Stimulated activated CD8-positive, alpha-beta memory T cell treated with anti-CD3 and anti-CD28 coated beads, Interleukin-7, amount 100 ng/mL, for 48 hours (primary cell): ENCODE measurements at places on chromosomes 7 and 10.
A peak's percentile ranks its signal among the peaks of the same experiment; 100 is the strongest.

- DNase-seq = no peak
These were observed 774.7 kb downstream of the SUGCT start for GRCh38 chr7:40909346-40909980.

GRCh38 chr7:22845221-22845834, 22.7 kb upstream of the TOMM7 start:
- no peak for DNase-seq

GRCh38 chr10:120455004-120455403, 2.0 kb upstream of the PLPP4 start:
- no peak for DNase-seq

GRCh38 chr7:151368136-151368571, 26.5 kb downstream of the NUB1 start:
- peak; percentile 65 for DNase-seq

GRCh38 chr10:130121486-130122079, 11.0 kb upstream of the C10orf143 start:
- no peak for DNase-seq

- no peak for DNase-seq
These were observed 190.9 kb downstream of the REEP3 start for GRCh38 chr10:63711867-63712716.

- DNase-seq = no peak
These were observed 79.3 kb downstream of the DNAJB9 start for GRCh38 chr7:108648989-108649388.

- DNase-seq = no peak
These were observed 2.0 kb downstream of the CYP26C1 start for GRCh38 chr10:93062514-93063143.

DNA sequence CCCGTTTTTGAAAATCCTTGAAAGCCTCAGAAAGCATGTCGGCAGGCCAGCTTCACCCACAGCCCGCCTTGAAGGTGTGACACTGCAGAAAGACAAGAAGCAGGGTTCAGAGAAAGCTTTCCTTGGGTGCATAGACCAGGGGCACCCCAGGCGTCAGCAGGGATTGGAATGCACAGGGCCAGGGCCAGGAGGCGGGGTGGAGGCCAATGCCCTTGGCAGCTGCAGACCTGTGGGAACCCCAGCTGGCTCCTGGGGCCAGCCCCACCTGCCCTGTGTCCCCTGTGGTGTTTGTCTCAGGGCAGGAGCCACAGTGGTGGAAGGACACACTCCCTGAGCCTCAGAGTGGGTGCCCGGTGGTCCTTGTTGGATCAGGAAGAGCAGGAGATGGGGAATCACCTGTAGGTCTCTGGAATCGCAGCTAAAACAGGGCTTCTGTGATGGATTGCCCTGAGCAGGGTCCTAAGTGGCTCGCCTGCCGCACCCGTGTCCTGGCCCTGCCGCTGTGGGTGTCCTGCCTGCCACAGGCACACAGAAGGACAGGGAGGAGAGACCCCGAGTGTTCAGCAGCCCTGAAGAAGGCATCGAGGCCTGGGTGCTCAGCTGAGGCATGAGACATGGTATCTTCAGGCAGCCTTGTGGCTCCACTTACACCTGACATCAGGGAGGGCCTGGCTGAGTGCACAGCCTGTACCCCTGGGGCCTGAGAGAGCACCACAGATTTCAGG, 32.5 kb downstream of the ANXA8 start:
- DNase-seq = no peak

DNA sequence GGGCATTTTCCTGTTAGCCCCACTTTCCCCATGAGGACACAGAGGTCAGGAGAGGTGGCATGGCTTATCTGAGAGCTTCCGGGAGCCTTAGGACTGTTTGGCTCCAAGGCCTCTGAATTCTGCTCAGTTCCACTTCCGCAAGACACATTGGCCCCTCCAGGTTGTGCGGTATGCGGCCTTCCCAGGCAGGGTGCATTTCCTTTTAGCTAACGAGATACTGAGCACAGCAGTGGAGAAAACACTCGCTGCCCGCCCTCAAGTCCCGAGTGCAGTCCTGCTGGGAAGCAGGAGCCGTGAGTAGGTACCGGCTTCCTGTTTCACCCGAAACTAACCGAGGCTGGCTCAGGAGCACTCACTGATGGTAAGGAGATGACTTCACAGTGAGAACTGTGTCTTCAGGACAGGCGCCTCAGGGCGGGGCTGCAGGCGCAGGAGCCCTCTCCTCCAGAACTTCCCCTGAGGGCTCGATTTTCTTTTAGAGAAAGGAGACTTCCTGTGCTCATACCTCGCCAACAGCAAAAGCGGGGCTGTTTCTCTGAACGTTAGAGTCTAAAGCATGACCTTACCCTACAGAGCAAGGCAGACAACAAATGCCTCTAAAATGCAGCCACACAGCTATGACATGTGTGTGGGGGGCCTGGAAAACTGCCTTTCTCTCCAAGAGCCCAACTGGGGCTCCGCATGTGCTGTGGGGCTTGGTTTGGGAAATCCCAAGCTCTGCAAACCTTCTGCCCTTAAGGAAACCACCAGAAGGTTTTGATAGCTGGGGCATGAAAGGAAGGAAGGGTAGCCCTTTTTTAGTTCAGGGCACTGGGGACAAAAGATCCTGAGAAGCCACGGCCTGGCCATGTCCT, 25.9 kb downstream of the RGS10 start:
- peak; percentile 75 for DNase-seq

DNA sequence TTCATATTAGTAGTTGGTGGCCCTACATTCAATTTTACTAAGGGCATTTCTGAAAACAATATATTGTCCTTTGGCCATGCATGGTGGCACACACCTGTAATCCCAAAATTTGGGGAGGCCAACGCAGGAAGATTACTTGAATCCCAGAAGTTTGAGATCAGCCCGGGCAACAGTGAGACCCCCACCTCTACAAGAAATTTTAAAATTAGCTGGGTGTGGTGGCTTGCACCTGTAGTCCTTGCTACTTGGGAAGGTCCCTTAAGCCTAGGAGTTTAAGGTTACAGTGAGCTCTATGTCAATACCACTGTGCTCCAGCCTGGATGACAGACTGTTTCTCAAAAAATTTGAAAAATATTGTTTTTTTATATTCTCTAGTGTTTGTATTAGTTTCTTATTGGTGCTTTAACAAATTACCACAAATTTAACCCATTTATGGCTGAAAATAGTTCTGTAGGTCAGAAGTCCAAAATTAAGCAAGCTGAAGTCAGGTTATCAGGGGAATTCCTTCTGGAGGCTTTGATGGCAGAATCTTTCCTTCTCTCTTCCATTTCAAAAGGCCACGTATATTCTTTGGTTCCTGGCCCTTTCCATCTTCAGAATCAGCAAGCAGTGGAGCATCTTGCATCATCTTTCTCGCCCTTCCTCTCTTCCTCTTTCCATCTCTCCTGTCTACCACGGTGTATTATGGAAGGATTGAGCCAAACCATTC, 12.4 kb downstream of the CBX3 start:
- no peak for DNase-seq

GRCh38 chr7:140653319-140654108, 12.9 kb upstream of the DENND2A start:
- DNase-seq = no peak

GRCh38 chr7:141317033-141317585, 234.1 kb upstream of the AGK start:
- DNase-seq = no peak

GRCh38 chr7:118858651-118859149, 634.2 kb downstream of the ANKRD7 start:
- DNase-seq = no peak

- peak; percentile 34 for DNase-seq
These were observed 65.0 kb downstream of the PIP4K2A start for GRCh38 chr10:22649390-22649841.

DNA sequence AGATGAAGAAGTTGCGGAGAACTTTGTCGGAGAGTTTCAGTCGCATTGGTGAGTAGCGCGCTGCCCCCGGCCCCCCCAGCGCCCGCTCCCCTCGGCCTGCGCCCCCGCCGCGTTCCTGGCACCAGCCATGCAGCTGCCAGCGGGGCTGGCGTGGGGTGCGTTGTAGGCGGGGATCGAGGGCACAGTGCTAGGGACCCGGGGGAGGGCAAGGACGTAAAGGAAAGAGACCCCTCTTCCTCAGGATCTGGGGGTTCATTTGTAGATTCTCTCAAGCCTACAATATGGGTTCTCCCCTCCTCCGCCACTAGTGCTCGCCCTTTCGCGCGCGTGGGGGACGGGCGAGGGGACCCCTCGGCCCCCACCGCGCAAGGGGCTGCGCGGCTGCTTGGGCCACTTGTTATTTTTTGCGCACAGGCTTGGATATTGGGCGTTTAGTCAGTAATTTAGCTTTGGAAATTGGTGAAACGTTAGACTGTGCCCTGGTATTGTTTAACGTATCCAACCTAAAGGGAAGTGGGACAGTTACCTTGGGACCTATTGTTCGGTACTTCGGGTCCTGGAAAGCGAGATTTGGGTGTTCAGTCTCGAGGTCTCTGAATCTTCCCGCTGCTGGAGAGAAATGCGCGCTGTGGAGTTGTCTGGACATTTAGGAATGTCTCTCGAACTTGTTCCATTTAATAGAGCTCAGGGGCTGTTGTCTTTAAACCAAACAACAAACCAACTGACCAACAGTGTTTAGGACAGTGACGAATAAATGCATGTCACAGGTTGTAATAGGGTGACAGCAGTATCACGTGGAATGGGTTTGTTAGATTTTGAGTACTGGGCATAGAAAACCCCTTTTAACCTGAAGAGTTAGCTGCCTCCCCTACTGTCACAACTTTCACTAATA, 796 bp downstream of the CDK14 start:
- no peak for DNase-seq

DNA sequence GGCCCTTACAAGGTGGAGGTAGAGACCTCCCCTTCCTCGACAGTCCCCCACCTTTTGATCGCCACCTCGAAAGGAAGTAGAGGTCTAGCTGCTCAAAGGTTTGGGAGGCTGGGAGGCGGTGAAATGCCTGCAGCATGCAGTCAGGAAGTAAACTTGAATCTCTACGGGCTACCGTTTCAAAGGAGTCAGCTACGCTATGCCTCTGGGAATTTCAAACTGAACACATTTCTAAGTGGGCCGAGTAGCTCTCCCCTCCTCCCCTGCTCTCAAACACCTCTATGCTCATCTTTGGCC, 68.0 kb downstream of the CXCL12 start:
- DNase-seq = no peak

DNA sequence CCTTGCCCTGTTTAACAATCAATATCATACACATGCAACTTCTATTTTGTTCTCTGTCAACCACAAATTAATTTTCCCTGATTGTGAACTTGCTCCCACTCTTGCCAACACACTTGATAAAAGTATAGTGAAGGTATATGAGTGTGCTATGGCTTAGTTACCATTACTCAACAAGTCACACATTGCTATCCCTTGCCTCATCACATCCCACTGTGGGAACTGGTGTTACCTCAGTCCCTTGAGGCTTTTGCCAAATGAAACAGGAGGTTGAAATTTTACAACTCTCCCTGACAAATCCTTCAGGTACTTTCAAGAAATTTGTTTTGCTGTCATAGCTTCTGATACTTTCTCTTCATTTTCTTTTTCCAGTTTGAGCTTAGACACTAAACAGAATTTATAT, 472.5 kb upstream of the SEMA3D start:
- DNase-seq = no peak

DNA sequence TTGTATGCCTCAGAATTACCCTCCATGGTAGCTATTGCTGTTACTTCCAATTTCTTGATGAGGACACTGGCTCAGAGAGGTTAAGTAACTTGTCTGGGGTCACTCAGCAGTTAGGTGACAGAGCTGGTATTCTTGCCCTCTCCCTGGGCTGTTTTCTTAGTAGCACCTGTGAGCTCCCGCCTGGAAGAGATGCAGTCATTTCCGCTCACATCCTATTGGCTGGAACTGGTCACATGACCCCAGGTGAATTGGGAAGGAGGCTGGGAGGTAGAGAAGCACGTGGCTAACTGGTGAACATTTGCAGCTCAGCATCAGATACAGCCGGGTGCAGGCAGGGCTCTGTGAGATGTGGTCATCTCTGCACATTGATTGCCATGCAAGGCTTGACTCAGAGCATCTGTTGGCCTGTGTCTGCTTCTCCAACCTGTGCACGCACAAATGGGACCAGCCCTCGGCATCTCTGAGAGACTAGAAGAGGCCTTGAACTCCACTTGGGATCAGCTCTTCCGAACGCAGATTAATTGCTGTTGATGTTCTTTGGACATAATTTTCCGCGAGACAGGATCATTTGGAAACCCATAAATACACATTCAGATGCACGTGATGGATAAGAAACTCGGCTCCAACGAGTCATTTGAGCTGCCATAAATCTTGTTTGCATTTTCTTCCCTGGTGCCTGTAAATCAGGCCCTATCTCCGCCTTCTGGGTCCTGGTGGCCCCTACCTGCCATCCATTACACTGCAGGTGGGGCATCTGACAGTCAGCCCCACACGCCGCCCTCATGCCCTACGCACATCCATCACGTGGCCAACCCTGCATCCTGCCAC, 42.8 kb downstream of the MYL10 start:
- DNase-seq = no peak

- DNase-seq = no peak
These were observed 11.3 kb downstream of the INPP5A start for GRCh38 chr10:132548869-132549268.

GRCh38 chr10:20956843-20957242, 59.7 kb upstream of the NEBL start:
- DNase-seq = no peak

GRCh38 chr7:98994046-98994944, 116.0 kb downstream of the TRRAP start:
- DNase-seq = no peak

DNA sequence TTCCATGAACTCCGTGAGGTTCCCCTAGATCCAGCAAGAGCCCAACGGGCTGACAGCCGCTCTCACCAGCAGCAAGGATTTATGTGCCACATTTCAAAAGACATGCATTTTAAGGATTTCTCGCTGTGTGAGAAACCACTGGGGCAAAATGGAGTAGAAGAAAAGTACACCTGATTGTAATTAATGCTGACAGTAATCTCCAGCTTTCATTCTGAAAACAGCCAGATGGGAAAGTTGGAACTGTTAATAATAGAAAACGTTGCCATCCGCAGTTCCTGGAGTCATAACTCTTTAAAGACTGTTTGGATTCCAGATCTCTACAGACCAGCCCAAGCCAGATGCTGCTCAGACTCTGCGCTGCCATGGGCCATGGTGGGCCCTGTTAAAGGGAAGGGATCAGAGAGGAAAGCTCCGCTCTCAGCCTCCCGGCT, 216.9 kb upstream of the GLI3 start:
- no peak for DNase-seq

GRCh38 chr7:44956157-44956766, 22.6 kb downstream of the MYO1G start:
- DNase-seq = no peak

DNA sequence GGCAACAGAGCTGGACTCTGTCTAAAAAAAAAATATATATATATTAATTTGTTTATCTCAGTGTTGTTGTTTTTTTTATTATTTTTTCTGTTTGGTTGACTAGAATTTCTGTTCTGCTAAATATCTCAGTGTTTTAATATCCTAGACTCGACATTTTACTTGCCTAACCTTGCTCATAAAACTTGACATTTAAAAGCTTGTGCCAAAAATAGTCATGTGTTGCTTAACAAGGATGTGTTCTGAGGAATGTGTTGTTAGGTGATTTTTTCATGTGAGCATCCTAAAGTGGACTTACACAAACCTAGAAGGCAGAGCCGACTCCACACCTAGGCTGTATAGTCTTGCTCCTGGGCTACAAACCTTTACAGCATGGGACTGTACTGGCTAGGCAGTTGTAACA, 23.1 kb downstream of the NRBF2 start:
- no peak for DNase-seq
